ENCODE measurements at places on chromosomes 11 and 22. TPM values are rescaled to one million over a fixed set of nuclear protein-coding genes. Genes with fewer than 3 reads are reported as not detected.
A peak's percentile ranks its signal among the peaks of the same experiment; 100 is the strongest.

BRMS1 gene
- total RNA-seq, result 38.5 TPM

DNA sequence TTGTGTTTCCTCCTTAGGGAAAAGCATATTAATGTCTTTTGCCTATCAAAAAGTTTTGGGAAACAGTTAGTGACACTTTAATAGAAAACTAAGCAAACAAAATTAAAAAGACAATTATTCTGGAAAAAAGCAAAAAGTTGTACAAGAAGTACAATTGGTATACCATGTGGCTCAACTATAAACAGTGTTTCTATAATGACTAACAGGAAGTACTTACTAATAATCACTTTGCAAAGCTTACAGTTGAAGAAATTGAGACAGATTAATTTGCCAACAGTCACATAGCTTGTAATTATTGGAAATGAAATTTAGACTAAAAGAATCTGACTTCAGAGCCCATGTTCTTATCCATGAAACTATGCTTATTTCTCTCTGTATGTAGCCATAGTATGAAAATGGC lies 24.7 kb downstream of the PPME1 start:
- no peak for DNase-seq

- DNase-seq, result no peak
Observed at GRCh38 chr11:75593286-75593915, 31.3 kb downstream of the SERPINH1 start.

GRCh38 chr22:27794226-27794625 lies 7.3 kb downstream of the MN1 start:
- no peak for DNase-seq

GRCh38 chr22:39184586-39185577 lies 32.4 kb upstream of the CBX7 start:
- no peak for DNase-seq

DNA sequence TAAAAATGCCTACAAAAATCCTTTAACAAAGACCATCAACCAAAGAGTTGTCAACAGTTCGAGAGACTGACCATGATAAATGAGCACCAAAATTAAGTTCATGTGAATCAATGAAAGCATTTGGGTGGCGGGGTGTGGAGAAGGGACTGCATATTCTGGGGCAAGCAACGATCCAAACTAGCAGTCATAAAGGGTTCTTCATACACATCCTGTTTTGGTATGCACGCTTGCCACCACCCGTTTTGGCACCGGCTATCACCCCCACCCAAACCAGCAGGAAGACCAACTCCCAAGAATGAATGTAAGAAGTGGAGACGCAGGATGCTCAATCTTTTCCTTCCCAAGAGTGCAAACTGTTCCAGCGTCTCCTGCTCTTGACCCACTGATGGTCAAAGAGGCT lies 80.8 kb downstream of the SGSM3 start:
- peak; percentile 66 for DNase-seq

RFPL3 gene
- not detected for total RNA-seq

DNA sequence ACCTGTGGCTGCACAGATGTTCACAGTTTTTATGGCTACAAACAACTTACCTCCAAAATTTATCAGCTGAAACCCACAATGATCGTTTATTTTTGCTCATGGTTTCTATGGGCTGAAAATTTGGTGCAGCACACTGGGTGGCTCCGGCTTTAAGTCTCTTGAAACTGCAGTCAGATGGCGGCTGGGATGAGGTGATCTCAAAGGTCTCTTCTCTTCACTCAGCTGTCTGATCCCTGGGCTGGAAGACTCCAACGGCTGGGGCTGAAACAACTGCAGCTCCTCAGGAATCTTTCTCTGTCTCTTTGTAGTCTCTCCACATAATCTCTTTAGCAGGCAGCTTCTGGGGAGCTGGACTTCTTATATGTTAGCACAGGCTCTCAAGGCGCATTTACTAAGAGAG lies 117.3 kb upstream of the FAT3 start:
- DNase-seq, result no peak

- DNase-seq, result no peak
Observed at GRCh38 chr22:27222178-27222577, 564.8 kb downstream of the MIAT start.

- DNase-seq, result peak; percentile 51
Observed at GRCh38 chr11:74717221-74717969, 13.8 kb downstream of the CHRDL2 start.

SLC17A6 gene
- total RNA-seq, result not detected

DNA sequence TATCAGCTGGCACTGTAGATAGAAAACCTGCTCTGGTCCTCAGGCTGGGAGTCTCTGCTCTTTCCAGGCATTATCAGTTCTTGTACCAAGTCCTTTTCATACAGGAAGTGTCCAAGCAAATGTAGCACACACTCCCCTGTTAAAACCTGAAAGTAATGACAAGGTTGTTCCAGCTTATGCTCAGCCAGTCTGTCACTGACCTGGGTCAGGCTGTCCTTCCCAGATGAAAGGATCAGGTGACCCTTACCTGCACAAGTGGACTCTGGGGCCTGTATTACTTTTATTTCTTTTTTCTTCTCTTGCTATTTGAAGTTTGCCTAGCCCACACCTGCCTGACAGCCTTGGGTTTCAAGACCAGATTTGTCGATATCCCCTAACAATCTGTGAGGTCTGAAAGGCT lies 156.3 kb upstream of the SESN3 start:
- DNase-seq, result no peak

DNA sequence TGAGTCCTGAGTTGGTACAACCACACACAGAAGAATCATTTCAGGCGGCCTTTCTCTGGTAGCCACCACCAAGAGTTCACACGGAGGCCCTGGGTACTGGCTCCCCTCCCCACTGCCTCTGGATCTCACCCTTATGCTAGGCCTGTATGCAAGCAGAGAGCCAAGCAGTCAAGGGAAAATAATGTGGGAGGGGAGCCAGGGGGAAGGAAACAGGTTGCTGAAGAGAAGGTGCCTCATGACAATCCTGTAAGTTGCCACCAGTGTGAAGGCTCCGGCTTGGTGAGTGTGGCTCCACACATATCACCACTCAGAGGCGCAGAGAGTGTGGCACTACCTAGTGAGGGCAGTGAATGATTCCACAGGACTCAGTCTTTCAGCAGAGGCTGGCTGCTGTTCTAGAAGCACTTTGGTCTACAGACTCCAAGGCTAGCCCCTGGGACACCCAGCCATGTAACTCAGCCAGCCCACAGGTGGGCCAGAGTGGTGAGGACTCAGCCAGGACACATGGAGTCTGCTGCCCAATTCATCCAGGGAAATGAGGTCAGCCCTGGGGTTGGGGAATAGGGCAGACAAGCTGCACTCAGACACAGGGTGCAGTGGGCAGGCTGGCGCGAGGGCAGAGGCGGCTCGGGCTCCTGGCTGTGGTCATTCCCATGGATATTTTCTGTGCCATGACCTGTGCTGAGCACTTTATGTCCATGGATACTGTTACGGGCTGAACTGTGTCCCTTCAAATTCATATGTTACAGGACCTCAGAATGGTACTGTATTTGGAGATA lies 49.0 kb upstream of the SERPIND1 start:
- DNase-seq, result no peak

GRCh38 chr11:2272228-2272945 lies 2.0 kb upstream of the ASCL2 start:
- DNase-seq, result no peak

- DNase-seq, result no peak
Observed at GRCh38 chr22:50150161-50151129, 20.1 kb upstream of the PANX2 start.

DNA sequence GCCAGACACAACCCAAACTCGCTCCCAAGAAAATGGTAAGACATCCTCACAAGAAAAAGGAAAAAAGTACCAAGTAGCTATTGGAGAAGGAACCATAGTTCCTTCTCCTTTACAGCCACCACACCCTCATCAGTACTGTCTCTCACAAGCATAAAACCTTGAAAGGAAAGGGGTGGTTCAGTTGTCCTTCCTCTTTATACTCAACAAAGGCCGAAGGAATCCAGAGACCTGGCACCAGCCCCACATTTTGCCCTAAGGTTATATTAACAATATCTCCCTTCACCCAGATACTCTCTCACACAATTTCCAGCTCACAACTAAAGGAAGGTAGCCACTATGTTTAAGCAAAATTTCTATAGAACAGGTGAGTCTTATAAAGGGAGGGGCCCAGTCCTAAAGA lies 8.5 kb downstream of the FHIP1B start:
- no peak for DNase-seq

GRCh38 chr22:45911601-45912271 lies 65.2 kb downstream of the WNT7B start:
- peak; percentile 42 for DNase-seq

DNA sequence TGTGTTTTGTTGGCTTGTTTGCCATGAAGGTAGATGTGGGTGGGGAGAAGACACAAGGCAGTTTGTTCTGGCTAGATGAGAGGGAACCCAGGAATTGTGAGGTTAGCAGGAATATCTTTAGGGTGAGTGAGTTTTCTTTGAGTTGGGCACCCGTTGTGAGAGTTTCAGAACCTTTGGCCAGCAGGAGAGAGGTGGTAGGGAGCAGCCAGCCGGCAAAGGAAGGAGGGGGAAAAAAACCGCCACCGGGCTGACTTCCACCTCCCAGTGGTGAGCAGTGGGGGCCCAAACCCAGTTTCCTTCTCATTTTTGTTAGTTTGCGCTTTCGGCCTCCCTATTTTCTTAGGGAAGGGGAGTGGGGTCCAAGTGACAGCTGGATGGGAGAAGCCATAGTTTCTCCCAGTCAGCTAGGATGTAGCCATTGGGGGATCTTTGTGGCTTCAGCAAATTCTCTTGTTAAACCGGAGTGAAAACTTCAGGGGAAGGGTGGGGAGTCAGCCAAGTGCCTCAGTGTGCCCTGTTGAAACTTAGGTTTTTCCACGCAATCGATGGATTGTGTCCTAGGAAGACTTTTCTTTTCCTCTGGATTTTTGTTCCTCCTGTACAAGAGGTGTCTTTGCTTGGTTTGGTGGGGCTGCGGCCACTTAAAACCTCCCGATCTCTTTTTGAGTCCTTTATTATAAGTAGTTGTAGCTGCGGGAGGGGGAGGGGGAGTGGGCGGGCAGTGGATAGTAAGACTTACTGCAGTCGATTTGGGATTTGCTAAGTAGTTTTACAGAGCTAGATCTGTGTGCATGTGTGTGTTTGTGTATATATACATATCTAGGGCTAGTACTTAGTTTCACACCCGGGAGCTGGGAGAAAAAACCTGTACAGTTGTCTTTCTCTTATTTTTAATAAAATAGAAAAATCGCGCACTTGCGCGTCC lies 1.1 kb upstream of the GCAT start:
- DNase-seq, result peak; percentile 35

STK33 gene
- 1.1 TPM for total RNA-seq

- no peak for DNase-seq
Observed at GRCh38 chr11:60530454-60531100, 15.4 kb downstream of the MS4A13 start.
